Keratinocyte (primary cell): ENCODE measurements at places on chromosomes 12 and 14. TPM values are rescaled to one million over a fixed set of nuclear protein-coding genes. Genes with fewer than 3 reads are reported as not detected.

The PCED1B gene
- polyA plus RNA-seq, result 3.1 to 3.7 TPM (median 3.2 TPM) in 3 replicates

The FOXG1 gene
- not detected in 3 replicates for polyA plus RNA-seq

The NR1H4 gene
- polyA plus RNA-seq, result not detected in 3 replicates

The TEDC1 gene
- 4.2 to 5.0 TPM (median 5.0 TPM) in 3 replicates for polyA plus RNA-seq

The KRT77 gene
- polyA plus RNA-seq, result 0.54 to 4.6 TPM (median 1.3 TPM) in 3 replicates

The ZFYVE1 gene
- polyA plus RNA-seq, result 10.6 to 16.6 TPM (median 10.8 TPM) in 3 replicates

The KSR2 gene
- under 0.01 to 0.01 TPM (median 0.01 TPM) in 3 replicates for polyA plus RNA-seq

The ACVRL1 gene
- not detected in 3 replicates for polyA plus RNA-seq

The PPFIA2 gene
- not detected in 3 replicates for polyA plus RNA-seq

DNA sequence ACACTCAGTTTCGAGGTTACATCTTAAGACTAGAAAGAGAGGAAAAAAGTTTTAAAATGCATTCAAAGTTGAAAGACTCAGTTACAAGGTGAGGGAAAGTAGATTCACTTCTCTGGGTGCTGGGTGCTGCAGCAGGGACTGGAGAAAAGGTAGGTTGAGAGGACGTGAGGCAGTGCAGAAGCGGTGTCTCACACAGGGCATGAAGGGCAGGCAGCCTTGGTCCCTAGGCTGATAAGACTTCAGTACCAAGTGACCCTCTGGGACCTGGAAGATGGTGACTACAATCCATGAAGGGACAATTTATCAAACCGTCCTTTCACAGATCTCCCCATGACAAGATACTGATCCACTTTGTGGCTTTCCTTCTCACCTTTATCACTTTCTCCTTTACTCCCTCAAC is 22.5 kb upstream of the UTP20 start:
- DNase-seq, result no peak

GRCh38 chr12:57781244-57781643 is 1.3 kb upstream of the TSFM start:
- DNase-seq, result no peak

DNA sequence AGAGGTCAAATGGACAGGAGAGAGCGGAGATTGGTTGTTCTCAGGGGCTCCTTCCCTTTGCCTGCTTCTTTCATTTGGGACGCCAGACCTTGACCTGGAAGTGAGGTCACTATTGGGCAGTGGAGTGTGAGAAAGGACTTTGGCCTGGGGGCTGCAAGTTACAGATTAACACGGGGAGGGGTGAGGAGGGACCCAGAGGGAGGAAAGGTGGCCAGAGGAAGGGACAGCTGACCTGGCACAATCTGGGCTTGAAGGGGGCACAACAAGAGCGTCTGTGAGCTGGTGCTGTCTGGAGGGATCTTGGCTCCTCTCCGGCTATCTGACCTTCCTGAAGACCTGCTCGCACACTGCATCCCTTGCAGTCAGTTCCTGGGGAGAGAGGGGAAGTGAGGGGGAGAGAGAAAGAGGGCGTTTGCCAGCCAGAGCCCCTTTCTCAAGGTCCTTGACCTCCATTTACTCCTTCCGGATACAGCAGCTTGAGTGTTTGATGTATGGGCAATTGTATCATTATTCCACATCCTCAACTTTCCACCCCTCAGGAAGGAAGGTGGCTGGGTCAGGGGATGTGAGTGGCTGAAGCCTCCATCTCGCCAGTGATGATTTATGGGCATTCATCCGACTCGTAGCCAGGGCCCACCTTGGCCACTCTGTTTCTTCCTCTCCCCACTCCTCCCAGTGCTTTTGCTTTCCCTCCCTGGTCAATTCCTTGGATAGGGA is 4.7 kb downstream of the RBP5 start:
- DNase-seq, result no peak

GRCh38 chr12:18101043-18101442 is 11.1 kb upstream of the RERGL start:
- no peak for DNase-seq

DNA sequence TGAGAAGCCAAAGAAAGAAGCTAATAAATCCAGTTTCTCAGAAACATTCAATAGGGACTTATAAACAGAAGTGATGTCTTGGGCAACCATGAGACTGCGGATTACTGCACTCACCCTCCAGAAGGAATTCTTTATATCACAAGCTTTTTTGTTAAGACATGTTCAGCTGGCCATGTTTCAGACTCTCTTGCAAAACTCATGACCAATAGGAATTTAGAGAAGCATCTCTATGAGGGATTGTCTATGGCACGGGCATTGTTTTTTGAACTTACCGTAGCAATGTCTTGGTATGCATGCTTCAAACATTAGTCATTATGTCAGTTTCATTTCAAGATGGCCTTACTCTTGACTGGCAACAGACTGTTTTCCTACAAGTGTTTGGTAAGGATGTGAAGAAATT is 15.5 kb upstream of the ZNF268 start:
- peak; percentile 5 for DNase-seq

- DNase-seq, result no peak
These were observed 96.2 kb downstream of the FIGNL2 start for GRCh38 chr12:51752234-51752889.

- no peak for DNase-seq
These were observed 155.2 kb upstream of the AVPR1A start for GRCh38 chr12:63305901-63306875.

- no peak for DNase-seq
These were observed 209.6 kb upstream of the SLC16A7 start for GRCh38 chr12:59386236-59386635.

GRCh38 chr14:68951035-68951797 is 27.9 kb downstream of the ACTN1 start:
- DNase-seq, result peak; percentile 93

GRCh38 chr14:60508707-60509437 is at the start of gene SIX6:
TSS of gene SIX6 (plus strand) at chr14:60509146. CDS start at chr14:60509399, 253 bp downstream.
- no peak for DNase-seq

GRCh38 chr12:105322070-105322469 is 8.4 kb upstream of the C12orf75 start:
- no peak for DNase-seq

DNA sequence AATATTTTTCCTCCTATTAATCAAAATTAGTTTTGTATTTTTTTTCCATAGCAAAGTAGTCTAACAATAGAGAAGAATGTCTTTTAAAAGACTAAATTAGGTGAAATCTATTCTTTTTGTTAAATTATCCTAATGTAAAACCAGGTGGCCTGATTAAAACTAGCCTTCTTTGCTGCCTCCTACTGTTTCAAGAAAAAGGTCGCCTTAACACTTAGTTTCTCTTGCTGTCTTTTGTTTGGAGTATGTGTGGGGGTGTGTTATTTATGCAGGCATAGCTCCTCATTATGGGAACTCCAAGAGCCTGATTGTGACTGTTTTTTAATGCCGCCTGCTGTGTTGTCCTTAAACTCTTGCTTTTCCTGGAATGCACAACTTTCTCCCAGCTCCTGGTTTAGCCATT is 855.3 kb downstream of the DIO2 start:
- no peak for DNase-seq

DNA sequence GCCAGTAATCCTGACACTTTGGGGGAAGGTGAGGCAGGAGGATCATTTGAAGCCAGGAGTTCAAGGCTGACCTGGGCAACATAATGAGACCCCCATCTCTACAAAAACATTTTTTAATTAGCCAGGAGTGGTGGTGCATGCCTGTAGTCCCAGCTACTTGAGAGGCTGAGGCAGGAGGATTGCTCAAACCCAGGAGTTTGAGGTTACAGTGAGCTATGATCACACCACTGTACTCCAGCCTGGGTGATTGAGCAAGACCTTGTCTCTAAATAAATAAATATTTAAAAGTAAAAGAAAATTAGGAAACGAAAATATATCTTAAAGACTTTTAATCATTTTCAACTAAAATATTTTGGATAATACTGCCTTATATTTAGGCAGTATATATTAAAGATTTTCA is 25.9 kb downstream of the CKB start:
- no peak for DNase-seq

DNA sequence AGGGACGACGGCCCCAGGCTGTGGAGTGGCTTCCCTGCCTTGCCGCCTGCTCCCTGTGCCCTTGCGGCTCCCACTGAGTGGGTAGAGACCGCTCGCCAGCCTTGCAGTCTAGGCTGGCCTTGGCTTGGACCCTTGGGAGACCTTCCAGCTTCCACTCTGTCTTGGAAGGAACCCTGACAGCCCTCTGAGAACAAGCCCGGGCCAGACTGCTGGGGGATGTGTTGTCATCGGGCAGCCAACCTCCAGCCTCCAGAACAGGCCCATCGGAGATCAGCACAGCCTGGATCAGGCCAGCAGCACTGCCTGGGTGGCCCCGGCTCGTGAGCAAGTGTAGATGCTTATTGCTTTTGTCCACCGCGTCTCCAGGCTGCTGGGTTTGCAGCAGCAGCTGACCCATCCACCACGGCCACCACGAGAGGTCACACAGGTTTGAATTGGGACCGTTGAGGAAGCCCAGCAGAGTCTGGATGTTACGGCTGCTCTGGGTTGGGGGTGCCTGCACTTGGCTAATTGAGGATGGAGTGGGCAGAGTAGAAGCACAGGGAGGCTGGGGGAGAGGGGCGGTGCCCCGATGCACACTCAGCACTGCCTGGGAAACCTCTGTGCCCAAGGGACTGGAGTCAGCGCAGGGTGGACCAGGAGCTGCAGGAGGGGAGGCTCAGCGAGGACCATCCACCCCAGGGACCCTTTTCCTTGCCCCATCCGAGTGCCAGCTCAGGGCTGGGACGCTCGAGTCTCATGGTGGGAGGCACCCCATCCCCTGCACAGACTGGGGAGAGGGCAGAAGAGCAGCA is 55.5 kb downstream of the NOC4L start:
- DNase-seq, result no peak

DNA sequence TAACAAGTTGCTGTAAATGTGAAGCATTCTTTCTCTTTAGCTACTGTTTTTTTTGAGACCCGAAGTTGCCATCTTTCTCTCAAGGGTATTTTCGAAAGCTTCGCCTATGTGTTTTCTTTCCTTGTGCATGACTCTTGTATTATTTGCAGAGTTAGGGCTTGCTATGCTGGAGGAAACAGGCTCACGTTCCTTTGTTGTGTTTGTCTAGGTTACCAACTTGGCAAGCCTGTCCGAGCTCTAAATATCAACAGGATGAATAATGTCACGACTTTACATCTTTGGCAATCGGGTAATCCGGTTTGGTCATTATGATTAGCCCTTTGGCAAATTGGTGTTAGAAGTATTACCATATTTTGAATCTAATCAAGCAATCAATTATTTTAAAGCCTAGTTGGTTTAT is 15.9 kb upstream of the ATP6V0A2 start:
- no peak for DNase-seq

GRCh38 chr12:2338991-2339431 is 286.2 kb downstream of the CACNA1C start:
- DNase-seq, result no peak

DNA sequence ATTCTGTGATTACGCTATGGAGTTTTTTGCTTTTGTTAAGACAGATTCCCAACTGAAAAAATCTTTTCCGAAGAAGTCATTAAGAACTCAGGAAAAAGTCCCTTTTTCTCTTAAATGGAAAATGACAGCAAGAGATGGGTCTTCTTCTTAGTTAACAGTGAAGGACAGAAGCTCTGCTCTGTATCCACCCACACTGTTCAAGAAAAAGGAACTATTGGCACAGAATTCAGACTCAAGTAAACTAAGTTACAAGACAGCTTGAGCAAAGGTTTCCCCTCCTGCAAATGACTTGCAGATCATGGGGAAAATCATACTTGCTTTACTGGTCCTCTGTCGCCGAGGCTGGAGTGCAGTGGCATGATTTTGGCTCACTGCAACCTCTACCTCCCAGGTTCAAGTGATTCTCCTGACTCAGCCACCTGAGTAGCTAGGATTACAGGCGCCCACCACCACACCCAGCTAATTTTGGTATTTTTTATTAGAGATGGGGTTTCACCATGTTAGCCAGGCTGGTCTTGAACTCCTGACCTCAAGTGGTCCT is 137.1 kb upstream of the AEBP2 start:
- DNase-seq, result no peak

GRCh38 chr12:10088955-10089900 is 9.6 kb downstream of the CLEC1A start:
- no peak for DNase-seq

DNA sequence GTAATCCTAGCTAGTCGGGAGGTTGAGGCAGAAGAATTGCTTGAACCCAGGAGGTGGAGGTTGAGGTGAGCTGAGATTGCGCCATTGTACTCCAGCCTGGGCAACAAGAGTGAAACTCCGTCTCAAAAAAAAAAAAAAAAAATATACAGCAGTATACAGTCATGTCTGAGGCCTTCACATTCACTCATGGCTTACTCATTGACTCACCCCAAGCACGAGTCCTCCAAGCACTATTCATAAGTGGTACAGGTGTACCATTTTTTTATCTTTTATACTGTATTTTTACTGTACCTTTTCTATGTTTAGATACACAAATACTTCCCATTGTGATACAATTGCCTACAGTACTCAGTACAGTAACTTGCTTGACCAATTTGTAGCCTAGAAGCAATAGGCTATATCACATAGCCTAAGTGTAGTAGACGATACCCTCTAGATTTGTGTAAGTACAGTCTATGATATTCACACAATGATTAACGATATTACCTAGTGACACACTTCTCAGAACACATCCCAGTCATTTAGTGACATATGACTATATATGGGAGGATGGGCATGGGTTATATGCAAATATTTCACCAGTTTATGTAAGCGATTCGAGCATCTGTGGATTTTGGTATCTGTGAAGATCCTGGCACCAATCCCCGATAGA is 12.2 kb downstream of the LLPH start:
- DNase-seq, result no peak

DNA sequence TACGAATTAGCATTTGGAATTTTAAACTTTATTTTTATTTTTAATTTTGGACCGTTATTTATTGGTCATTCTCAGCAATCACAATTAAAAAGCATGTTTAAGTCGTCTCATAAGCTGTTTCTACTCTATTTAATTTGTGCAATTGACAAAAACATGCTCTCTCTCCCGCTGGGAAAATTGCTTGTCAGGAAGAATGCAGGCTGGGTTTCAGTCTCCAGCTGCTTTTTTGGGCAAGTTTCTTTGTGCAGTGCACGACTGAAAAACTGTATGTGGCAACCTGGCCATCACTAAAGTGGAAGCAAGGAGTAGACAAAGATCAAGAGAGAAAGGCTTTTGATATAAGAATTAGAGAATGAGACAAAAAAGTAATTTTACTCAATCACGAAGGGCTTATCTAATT is 941.5 kb upstream of the MDGA2 start:
- no peak for DNase-seq
